ENCODE measurements at places on chromosomes 3 and 15.
A peak's percentile ranks its signal among the peaks of the same experiment; 100 is the strongest.

DNA sequence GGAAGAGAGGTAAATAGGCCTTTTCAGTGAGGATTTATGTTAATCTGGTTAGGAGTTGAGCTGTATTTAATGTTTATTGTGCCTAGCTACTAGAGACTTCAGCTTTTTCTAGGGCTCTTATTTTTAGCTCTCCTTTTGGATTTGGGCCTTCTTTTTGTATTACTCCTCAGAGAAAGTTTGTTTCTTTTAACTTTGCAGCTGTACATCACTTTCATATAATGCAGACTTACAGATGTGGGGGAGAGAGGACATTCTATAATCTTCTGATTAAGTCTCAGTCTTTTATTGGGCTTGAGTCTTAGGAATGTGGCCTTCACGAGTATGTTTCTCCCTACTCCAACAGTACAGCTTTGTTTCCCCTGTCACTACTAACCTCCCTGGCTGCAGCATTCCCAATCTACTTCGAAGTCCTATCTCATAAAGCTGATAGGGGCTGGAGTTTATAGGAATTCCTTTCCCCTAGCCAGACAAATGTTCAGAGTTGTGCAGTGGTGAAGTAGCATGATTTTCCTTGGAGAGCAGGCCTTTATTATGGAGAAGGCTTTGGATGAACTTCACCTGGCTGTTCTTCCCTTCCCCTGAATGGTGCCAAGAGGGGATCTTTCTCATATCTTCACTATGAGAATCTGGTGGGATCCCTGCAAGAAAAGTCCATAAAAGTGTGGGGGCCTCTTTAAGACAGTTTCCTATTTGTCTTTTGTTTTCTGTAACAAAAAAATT is 82.2 kb upstream of the CBLB start:
- DNase-seq = no peak

- DNase-seq = no peak
These were observed 70.1 kb downstream of the TBC1D2B start for GRCh38 chr15:78007211-78007931.

- DNase-seq = no peak
These were observed 72.3 kb downstream of the CD200R1L start for GRCh38 chr3:112774293-112774926.

GRCh38 chr15:51398626-51399025 is 57.2 kb downstream of the GLDN start:
- no peak for DNase-seq

GRCh38 chr3:45545476-45545875 is 49.1 kb upstream of the LIMD1 start:
- DNase-seq = peak; percentile 34

GRCh38 chr3:161171113-161171512 is 50.0 kb upstream of the NMD3 start:
- no peak for DNase-seq

GRCh38 chr3:189507856-189508255 is 123.3 kb upstream of the TP63 start:
- DNase-seq = no peak

DNA sequence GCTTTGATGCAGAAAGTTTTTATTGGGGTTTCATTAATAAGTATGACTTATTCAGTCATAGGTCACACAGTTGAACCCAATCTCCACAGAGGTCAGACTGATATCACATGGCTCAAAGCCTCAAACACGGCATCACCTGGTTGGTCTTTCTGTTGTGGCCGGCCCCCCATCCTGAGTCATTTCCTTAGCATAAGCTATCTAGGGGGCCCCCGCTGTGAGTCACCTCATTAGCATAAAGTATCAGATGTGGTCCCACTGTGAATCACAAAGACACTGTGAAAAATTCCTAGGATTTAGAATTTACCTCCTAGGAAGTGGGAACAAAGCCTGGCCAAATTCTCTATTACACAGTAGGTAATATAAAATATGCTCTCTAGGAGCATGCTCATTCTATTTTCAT is 502.2 kb downstream of the PYDC2 start:
- DNase-seq = no peak

DNA sequence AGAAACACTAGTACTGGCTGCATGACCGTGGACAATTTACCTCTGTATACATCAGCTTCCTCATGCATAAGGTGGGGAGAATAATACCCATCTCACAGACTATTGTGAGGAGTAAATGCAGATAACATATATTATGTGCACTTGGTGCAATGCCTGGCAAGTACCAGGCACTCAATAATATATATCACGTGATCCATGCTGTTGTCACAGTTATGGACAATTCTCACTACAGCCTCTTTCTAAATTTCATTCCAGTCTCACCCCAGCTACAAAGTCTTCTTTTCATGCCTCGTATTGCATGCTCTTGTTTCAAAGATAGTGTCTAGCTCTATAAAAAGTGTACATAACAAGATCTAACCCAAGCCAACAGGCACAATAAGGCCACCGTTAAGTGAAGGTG is 494.3 kb upstream of the ADAMTS9 start:
- DNase-seq = no peak

DNA sequence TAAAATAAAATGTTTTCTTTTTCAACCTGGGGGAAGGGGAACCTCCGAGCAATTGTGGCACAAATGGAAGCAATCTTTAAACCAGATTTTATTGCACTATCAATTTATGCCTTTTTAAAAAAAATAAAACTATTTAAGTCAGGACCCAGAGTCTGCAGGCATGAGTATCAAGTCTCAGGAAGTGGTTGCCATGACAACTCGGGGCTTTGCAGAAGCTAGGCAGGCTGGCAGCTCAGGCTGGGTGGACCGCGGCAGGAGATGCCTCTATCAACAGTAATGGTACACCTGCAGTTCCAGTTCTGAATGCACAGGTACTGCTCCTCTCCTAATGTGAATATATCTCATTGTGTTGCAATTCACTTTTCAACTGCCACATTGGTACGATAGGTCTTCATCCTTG is 447.7 kb downstream of the GABRG3 start:
- DNase-seq = no peak

DNA sequence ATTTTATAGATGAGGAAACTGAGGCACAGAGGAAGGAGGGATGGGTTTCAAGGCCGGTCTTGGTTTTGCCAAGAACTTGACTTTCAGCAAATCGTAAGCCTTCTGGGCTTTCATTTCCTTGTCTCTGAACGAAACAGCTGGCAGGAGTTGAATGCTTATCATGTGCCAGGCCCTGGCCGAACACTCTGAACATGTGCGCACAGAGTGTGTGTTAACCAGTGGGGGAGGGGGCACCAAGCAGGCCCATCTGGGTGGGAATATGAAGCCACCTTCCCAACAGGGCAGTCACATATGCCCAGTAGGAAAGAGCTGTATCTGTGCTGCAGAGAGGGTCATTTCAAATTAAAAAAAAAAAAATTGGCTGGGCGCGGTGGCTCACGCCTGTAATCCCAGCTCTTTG is 29.3 kb downstream of the ZNF710 start:
- DNase-seq = no peak

- DNase-seq = peak; percentile 70
These were observed at the start of gene GCSAM for GRCh38 chr3:112132975-112133448. Gene GCSAM, minus strand, starts transcription at chr3:112133248. Its CDS starts 128 bp downstream, at chr3:112133120.

GRCh38 chr3:42262525-42262924 is 3.5 kb downstream of the CCK start:
- DNase-seq = no peak

DNA sequence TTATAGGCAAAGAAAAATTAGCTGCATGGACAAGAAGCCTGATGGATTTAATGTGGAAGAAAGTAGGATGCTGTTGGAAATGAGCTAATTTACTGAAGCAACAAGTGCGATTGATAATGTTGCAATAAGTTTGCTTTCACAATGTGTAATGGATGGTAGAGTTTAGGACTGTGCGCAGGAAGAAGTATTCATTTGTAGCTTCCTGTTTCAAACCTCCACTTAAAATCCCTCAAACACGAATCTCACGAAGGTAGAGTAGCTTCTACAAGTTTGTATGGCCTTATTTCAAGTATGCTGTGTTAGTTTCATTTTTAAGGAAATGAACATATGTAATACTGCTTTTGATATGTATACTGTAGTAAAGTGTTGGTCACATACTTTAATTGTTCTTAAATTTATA is 42.3 kb downstream of the KCNH8 start:
- peak; percentile 83 for DNase-seq

GRCh38 chr3:115384381-115384780 is 237.3 kb upstream of the ZBTB20 start:
- DNase-seq = no peak

DNA sequence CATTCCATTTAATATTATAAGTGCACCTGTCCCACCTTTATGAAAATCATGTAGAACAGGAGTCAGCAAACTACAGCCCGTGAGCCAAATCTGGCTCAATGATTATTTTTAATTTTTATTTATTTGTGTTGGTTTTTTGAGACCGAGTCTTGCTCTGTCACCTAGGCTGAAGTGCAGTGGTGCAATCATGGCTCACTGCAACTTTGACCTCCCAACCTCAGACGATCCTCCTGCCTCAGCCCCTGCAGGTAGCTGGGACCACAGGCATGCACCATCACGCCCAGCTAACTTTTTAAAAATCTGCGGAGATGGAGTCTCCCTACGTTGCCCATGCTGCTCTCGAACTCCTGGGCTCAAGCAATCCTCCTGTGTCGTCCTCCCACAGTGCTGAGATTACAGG is 42.0 kb downstream of the MYO1E start:
- no peak for DNase-seq

DNA sequence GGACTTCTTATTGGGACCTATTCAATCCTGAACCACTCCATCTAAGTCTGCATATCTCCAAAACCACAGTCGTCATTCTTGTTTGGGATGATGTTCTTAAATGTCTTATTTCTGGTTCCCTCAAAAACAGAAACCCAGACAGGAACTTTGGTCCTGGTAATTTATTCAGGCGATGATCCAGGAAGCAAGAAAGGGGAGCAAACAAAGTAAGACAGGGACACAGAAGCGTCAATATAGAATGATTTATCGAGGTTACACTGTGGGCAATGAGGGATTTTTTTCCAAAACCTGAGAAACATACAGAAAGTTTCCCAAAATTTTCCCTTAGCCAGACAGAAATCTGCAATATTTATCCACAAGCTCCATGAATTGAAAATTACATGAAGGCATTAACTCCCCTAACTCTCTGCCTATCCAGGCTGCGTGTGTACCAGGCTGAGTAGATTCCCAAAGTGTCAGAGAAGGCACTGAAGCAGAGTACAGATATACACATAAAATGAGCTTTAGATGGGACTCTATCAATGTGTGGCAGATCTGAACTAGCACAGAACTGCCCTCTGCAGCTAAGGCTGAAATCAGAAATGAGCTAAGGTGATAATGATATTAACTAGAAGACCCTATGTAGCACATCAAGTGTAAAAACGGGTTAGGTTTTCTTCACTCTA is 43.2 kb downstream of the TP63 start:
- no peak for DNase-seq

DNA sequence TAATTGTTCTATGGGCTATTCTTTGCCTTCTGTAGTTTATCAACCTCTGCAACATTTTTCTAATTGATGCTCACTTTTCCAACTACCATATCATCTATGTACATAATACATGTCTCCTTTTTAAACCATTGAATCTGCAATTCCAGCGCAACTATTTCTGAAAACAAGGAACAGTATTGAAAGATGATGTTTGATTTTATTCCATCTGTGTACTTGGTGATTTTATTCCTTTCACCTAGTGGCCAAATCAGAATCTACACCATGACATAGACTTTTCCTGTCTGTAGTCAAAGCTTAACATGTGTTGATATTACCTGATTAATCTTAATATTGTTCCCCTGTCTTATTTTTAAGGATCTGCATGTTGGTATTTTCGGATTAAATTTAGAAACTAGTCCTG is 13.0 kb downstream of the NKTR start:
- no peak for DNase-seq

DNA sequence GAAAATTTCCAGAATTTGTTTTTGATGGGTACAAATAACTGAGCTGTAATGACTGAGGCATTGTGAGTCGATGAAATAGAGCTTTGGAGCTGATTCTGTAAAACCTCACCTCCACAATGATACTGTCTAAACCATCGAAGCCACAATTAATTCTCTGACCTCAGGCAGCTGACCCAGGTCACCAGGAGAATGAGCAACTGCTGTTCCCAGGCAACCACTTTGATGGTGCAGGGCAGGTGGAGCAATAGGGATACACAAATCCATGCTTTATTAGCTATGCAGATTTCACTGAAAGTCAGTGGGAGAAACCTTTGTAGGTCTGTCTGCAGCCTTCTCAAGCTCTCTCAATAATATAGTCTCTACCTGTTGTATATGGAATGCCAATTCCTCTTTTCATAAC is 204.4 kb downstream of the RYR3 start:
- no peak for DNase-seq

GRCh38 chr3:101884776-101885175 is 35.5 kb downstream of the NFKBIZ start:
- DNase-seq = no peak

- no peak for DNase-seq
These were observed 135.9 kb downstream of the P2RY1 start for GRCh38 chr3:152970851-152971250.

DNA sequence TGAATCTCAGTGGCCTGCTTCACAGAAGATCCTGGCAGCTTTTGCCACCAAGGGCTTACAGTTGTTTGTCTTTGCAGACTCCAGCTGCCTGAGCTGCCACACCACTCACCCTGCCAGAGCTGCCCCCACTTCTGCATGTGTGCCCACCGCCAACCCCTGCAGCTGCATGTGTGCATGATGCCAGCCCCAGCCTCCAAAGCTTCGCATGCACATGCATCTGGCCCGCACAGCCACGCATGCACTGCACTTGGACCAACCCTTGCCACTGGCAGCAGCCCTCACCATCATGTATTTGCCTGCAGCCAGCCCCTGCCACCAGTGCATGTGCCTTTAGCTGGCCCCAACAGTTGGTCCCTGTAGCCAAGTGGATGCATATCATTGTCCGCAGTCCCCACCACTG is 31.3 kb downstream of the CCDC54 start:
- DNase-seq = no peak

DNA sequence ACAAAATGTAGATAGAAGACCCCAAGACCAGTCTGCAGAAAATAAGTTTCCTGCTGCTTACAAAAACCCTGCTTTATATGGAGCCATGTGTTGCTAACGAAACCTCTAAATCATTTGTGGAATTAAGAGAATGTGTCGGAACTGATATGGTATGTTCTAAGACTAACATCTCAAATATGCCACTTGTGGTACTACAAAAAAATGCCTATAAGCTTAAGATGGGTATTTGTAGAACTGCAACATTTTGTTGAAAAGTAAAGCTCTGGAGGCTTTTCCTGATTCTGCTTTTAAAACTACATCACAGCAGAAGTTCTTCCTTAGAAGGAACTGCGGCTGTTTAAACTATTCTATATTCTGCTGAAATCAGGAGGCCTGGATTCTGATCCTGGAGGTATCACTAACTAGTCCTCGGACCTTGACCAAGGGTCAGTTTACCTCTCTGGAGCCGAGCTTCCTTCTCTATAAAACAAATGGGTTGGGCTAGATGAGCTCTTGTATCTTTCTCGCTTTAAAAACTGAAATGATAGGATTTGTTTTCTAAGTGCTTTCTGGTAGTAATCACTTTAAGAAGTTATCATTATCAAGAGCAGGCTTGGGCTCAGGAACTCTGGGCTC is 74.9 kb downstream of the RAD18 start:
- no peak for DNase-seq

All from activated CD4-positive, alpha-beta T cell treated with anti-CD3 and anti-CD28 coated beads, Interleukin-2, amount 50 U/mL, for 16 hours (primary cell).